ENCODE measurements at places on chromosomes 2 and 18.

DNA sequence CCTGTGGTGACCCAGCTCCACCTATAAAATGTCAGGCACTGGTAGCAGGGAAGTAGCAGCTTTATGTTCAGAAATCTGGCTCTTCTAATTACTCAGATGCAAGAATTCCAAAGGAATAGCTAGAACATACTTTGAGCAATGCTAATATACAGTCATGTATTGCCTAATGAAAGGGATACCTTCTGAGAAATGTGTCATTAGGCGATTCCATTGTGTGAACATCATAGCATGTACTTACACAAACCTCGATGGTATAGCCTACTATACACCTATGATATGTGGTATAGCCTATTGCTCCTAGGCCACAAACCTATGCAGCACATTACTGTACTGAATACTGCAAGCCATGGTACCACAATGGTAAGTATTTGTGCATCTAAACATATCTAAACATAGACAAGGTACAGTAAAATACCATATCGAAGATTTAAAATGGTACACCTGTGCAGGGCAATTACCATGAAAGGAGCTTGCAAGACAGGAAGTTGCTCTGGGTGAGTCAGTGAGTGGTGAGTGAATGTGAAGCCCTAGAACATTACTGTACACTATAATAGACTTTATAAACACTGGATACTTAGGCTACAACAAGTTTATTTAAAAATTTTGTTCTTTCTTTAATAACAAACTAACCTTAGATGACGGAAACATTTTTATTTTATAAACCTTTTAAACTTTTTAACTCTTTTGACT is 50.3 kb upstream of the ETAA1 start:
- no peak for DNase-seq

DNA sequence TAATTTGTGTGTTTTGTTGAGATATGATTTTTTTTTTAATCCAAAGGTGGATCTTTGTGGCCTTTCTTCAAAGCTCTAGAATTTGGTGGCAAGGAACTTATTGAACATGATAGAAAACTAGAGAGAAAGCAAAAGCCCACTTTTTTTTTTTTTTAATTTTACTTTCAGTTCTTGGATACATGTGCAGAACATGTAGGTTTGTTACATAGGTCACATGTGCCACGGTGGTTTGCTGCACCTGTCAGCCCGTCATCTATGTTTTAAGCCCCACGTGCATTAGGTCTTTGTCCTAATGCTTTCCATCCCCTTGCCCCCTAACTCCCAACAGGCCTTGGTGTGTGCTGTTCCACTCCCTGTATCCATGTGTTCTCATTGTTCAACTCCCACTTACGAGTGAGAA is 135.9 kb downstream of the RHBDD1 start:
- DNase-seq: no peak

DNA sequence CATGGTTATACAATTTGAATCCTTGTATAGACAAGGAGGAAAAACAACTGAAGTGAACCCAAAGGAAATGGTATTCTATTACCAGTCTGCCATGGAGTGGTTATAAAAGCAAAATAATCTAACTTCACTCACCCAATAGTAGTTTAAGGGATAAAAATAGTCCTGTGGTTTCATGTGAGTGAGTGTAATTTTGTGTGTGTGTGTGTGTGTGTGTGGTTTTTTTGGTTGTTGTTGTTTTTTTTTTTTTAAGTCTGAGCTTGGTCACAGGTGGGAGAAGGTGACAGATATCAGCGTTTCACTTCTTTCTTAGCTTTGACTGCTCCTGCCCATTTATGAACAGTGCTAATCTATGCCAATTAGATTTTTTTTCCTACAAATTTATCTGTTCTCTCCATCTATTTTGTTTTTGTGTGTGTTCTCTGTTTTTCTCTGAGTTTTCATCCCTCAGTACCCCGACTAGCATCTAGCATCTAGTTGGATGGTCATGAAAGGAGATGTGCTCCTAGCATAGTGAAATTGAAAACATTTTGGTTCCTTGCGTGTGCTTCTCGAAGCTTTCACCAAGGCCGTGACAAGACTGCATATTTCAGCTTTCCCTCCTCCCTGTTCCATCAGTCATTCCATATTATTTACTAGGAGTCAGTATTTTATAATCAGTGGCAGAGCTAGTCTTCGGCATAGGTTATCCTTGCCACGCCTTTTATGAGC is 200.1 kb upstream of the DTNA start:
- no peak for DNase-seq

DNA sequence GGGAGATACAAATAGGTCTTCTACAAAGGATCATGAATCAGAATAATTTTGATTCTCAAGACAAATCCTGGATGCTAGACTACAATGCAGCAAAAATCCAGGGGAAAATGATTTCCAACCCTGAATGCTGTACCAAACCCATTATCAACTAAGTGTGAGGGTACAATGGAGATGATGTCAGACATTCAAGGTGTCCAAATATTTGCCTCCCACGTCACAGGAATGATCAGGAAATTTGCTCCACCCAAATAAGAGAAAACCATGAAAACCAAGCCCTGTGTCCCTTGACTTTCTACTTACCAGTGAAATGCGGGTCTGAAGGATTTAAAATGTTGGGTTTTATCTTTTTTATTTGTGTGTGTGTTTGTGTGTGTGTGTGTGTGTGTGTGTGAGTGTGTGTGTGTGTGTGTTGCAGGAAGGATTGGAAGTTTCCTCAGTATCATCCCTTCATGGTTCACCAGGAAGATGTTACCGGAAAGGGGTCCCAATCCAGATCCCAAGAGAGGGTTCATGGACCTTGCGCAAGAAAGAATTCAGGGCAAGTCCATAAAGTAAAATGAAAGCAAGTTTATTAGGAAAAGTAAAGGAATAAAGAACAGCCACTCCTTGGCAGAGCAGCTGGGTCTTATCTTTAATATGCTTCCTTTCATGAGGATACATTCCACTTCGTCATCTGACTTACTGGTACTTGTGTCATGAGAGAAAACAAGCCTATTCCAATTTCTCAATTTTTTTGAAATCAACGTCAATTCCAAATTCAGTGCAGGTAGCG is 61.1 kb upstream of the ID2 start:
- no peak for DNase-seq

- no peak for DNase-seq
These were observed 68.5 kb upstream of the NFU1 start for GRCh38 chr2:69505710-69506109.

Data from stimulated activated CD4-positive, alpha-beta T cell treated with anti-CD3 and anti-CD28 coated beads, Interleukin-4, amount 100 ng/mL, for 24 hours (primary cell).